ENCODE measurements at places on chromosomes 5 and 9.

GRCh38 chr9:133276001-133276884 is 1.2 kb upstream of the ABO start:
- no peak for DNase-seq

GRCh38 chr5:119323601-119324000 is 32.2 kb upstream of the TNFAIP8 start:
- DNase-seq = peak; percentile 73

GRCh38 chr9:114314256-114314867 is 8.5 kb upstream of the ORM1 start:
- DNase-seq = no peak

DNA sequence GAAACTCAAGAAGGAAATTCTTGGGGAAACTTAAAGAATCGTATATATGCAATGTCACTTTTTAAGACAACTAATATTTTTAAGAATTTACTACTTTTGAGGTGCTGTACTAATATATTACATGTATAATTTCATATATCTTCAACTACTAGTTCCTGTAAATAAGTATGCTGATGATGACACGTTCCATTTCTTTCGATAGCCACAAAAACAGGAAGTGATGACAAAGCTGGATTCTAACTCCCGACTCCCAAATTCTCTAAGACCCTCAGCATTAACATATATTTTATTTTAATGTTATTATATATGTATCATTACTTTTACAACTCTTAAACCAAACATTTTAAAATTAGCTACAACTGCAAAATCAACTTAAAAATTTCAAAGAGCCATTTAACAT is 74.8 kb downstream of the STK32A start:
- DNase-seq = no peak

- no peak for DNase-seq
Observed at GRCh38 chr5:33330992-33331391, 109.8 kb upstream of the TARS1 start.

- DNase-seq = no peak
Observed at GRCh38 chr5:142527234-142527633, 158.7 kb downstream of the FGF1 start.

GRCh38 chr5:58804291-58804690 is 221.4 kb downstream of the RAB3C start:
- no peak for DNase-seq

DNA sequence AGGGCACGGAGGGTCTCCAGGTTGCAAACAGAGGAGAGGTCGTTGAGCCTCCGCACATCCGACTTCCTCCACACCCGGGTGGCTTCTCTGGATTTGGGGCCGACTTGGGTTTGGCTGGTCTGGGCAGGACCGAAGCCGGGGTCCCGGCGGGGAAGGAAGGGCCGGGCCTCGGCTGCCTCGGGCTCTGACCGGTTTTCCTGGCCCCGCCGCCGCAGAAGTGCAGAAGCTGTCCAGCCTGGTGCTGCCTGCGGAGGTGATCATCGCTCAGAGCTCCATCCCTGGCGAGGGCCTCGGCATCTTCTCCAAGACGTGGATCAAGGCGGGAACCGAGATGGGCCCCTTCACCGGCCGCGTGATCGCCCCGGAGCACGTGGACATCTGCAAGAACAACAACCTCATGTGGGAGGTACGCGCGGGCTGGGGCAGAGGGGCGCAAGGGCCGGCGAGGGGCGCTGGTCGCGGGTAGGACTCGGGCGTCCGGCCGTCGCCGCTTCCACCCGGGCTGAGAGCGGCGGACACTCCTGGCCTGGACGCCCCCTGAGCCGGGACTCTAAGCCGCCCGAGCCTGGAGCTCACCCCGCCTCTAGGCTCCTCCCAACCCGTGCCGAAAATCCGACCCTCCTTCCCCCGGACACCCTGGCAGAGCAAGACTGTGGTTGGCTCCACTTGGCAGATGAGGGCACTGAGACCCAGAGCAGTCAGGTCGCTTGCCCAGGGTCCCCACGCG is 2.2 kb downstream of the PRDM12 start:
- no peak for DNase-seq

GRCh38 chr5:161446655-161447054 is 99.9 kb downstream of the GABRB2 start:
- no peak for DNase-seq

DNA sequence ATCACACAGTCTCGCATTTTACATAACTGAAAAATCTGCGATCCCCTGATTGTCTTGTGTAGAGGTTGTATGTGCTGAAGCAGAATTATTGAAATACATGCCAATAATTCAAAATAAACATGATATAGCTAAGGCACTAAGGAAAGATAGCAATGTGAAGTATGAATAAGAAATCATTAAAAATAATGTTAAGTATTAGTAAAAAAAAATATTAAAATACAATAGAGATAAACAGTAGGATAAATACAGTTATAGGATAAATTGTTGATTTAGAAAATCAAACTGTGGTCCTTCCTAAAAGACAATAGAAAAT is 121.1 kb downstream of the FBXL17 start:
- no peak for DNase-seq

- DNase-seq = no peak
Observed at GRCh38 chr5:72159501-72159911, 52.2 kb downstream of the MAP1B start.

- DNase-seq = no peak
Observed at GRCh38 chr9:7970681-7971330, 171.2 kb upstream of the DMAC1 start.

DNA sequence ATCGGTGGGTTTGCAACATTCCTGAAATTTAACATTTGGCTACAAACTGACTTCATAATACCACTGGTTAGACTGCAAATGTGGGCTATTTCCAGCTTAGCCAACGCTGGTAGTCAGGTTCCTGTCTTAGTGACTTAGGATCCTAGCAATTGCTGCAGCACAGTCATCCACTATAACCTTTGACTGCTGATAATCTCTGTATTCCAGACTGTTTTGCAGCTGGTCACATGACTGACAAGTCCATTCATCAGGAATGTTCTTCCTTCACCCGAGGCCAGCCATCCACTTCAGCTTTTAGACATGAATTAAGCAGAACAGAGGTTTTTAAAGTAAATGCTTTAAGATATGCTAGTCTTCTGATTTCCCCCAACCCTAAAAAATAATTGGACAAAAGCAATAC is 425.9 kb upstream of the MPDZ start:
- no peak for DNase-seq

DNA sequence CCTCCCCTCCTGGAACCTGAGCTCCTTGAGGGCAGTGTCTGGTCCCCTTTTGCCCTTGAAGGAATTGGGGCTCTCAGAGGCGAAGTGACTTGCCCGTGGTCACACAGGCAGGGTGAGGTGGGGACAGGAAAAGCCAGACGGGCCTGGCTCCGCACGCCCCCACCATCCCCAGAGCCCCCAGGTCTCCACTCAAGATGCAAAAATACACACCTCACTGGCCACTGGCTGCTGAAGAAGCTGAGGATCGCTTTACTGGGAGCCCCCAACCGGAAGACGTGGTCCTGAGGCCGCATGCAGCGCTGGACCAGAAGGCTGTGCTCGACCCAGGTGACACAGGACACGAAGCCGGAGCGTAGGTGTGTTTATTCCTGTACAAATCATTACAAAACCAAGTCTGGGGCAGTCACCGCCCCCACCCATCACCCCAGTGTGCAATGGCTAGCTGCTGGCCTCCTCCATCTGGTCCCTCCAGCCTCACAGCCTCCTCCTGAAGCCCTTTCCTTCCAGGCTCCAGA is 7.6 kb upstream of the AK1 start:
- DNase-seq = no peak

Measured in NCI-H146 (cell line).